ENCODE measurements at places on chromosomes 3 and 15. TPM values are rescaled to one million over a fixed set of nuclear protein-coding genes. Genes with fewer than 3 reads are reported as not detected.

ROPN1B gene
- total RNA-seq = not detected

DNA sequence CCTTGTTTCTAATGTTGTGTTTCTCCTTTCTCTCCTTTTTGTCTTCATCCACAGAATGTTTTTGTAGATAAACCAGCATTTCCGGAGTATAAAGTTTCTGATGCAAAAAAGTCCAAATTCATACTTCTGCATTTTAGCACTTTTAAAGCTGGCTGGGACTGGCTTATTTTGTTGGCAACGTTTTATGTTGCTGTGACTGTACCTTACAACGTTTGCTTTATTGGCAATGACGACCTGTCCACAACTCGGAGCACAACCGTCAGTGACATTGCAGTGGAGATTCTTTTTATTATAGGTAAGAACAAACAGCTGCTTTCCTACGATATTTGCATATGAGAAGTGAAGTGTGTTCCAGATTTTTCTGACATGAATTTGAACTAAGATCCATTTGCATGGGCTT, 199.4 kb downstream of the KCNH8 start:
- H3K36me3 ChIP-seq = no peaks in the 10 kb centered on the region
- no peak overlapping the region for H3K27ac ChIP-seq
- no peak overlapping the region for H3K4me3 ChIP-seq
- H3K4me1 ChIP-seq = peaks cover 14% of the 10 kb centered on the region
- H3K27me3 ChIP-seq = no peaks in the 10 kb centered on the region

TM4SF4 gene
- total RNA-seq = not detected

- no peaks in the 10 kb centered on the region for H3K27me3 ChIP-seq
- no peaks in the 10 kb centered on the region for H3K36me3 ChIP-seq
- H3K4me1 ChIP-seq = peaks cover 11% of the 10 kb centered on the region
- DNase-seq = no peak
- no peak overlapping the region for H3K4me3 ChIP-seq
Observed at GRCh38 chr15:71333136-71333700, 217.9 kb downstream of the THSD4 start.

FBXW12 gene
- total RNA-seq = 0.66 TPM

DNA sequence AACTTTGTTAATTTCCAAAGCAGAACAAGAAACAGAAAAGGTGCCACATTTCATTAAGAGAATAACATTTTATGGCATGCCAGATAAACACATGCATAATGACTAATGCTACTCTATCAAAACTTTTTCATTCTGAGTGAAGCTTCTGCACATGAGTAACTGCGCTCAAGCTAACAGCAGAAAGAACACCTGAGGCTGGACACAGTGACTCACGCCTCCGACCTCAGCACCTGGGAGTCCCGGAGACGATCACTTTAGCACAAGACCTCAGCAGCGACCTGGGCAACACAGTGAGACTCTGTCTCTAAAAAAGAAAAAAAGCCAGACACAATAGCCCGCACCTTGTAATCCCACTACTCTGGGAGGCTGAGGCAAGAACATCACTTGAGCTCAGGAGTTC, 70.6 kb downstream of the ACAP2 start:
- no peak overlapping the region for H3K4me3 ChIP-seq
- no peak for DNase-seq
- no peaks in the 10 kb centered on the region for H3K4me1 ChIP-seq
- no peaks in the 10 kb centered on the region for H3K36me3 ChIP-seq

- DNase-seq = no peak
- peaks cover 2% of the 10 kb centered on the region for H3K27me3 ChIP-seq
- H3K27ac ChIP-seq = peak overlapping the region; percentile 92
- no peaks in the 10 kb centered on the region for H3K36me3 ChIP-seq
Observed at GRCh38 chr3:153615863-153616262, 453.8 kb downstream of the RAP2B start.

GRCh38 chr15:96043591-96044171, 286.8 kb upstream of the NR2F2 start:
- no peak for DNase-seq
- H3K36me3 ChIP-seq = no peaks in the 10 kb centered on the region
- H3K27ac ChIP-seq = no peak overlapping the region
- H3K4me1 ChIP-seq = no peaks in the 10 kb centered on the region
- no peak overlapping the region for H3K4me3 ChIP-seq

NAA50 gene
- 42.5 TPM for total RNA-seq

DNA sequence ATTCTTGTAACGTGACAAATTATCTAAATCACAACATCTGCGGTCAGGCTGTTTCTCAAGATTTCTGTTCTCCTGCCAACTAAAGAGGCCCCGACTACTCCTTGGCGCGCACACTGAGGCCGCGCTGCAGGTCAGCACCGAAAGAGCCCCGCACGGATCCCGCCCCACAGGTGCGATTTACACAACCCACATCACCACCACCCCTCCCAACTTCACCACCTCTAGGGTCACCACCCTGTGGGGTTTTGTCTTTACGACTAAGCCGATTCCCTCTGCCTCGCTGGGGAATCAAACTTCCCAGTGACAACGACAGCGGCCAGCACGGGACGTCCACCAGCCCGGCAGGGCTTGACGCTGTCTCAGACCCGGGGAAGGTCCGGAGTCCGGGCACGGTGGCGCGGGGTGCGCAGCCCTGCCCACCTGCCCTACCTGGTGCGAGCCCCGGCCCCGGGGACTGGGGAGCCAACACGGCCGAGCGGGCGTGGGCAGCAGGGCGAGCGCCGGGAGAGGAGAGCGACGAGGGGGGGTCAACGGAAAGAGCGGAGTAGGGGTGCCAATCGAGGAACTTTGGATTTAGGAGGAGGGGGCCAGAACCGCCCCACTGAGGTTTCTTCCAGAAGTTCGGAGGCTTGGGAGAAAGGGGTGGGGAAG, 764 bp downstream of the UACA start:
- peaks cover 2% of the 10 kb centered on the region for H3K27me3 ChIP-seq
- H3K27ac ChIP-seq = no peak overlapping the region
- H3K4me1 ChIP-seq = peaks cover 2% of the 10 kb centered on the region
- DNase-seq = peak; percentile 35

GRCh38 chr3:154132777-154133375, 11.7 kb downstream of the ARHGEF26 start:
- H3K4me1 ChIP-seq = peaks cover 30% of the 10 kb centered on the region
- H3K4me3 ChIP-seq = no peak overlapping the region
- H3K27me3 ChIP-seq = no peaks in the 10 kb centered on the region
- peaks cover 5% of the 10 kb centered on the region for H3K36me3 ChIP-seq
- no peak overlapping the region for H3K27ac ChIP-seq

DLL4 gene
- 12.5 TPM for total RNA-seq

DNA sequence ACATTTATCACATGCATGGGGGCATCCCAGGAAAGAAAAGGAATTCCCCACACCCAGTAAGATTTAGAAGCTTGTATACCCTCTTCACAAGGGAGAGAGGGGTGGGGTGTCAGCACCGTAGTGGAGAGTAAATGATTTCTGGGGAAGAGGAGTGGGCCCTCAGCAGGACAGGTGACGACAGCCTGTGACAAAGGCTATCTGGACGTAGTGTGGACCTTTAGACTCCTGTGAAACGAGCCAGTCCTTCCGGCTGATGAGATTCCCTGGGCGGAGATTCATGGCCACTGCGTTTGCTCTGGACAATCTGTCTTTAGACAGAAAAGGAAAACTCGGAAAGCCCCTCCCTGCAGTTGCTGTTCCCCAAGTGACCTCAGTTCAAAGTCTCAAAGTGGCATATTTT, 1.7 kb upstream of the FAM3D start:
- H3K36me3 ChIP-seq = peaks cover 4% of the 10 kb centered on the region
- H3K27me3 ChIP-seq = peaks cover 4% of the 10 kb centered on the region
- no peak overlapping the region for H3K27ac ChIP-seq
- peaks cover 6% of the 10 kb centered on the region for H3K4me1 ChIP-seq
- H3K4me3 ChIP-seq = no peak overlapping the region
- DNase-seq = no peak

DNA sequence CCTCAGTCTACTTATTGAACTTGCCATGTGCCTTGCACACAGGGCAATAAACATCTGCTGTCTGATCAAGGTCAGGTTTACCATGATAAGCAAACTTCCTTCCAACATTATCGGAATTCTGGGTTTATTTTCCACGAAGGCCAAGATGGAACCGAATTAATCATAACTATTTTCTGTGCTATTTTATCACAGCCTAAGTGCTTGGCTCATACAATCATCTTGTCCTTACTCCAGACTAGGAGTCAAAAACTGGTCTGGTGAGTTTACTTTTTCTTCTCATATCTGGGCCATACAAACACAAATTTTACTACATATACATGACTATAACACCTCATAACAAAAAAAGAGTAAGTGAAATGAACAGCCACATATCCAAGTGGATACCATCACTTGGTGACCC, 2.3 kb downstream of the FBN1 start:
- no peak for DNase-seq
- H3K4me1 ChIP-seq = peaks cover 3% of the 10 kb centered on the region
- H3K4me3 ChIP-seq = no peak overlapping the region
- no peak overlapping the region for H3K27ac ChIP-seq
- no peaks in the 10 kb centered on the region for H3K36me3 ChIP-seq
